ENCODE measurements at places on chromosomes 4 and X.

- DNase-seq: no peak
These were observed 1.8 kb downstream of the CENPU start for GRCh38 chr4:184732126-184732525.

DNA sequence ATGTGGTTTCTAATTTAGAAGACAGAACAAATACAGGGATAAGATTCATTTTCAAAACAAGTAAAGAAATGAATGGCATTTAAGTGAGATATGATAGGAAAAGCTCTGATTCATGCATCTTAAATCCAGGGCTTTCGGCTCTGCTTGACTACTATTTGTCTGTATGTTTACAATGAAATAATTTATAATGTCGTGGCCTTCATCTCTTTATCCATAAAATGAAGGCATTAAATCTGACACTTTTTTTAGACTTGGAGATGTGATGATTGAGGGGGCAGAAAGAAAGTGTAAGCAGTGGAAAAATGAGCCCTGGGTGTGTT, 115.7 kb upstream of the KIT start:
- DNase-seq: no peak

GRCh38 chrX:130704053-130705038, 198.7 kb downstream of the ENOX2 start:
- DNase-seq: no peak

DNA sequence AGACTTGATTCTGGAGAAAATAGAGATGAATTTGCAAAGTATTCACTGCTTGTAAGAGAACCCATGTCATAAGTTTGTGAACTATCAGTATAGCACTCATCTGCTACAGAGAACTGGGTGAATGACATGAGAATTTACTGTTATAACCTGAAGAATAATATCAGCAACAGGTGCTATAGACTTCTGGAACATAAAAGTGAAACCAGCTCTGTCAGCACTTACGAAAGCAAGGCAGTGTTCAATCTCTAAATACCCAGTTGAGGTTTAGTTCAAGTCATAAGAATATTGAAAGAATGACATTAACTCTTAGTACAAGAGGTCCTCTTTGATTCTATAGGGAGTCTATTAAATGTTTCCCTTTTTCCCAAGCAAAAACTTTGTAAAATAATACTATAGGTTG, 232.9 kb upstream of the ANKRD50 start:
- no peak for DNase-seq

DNA sequence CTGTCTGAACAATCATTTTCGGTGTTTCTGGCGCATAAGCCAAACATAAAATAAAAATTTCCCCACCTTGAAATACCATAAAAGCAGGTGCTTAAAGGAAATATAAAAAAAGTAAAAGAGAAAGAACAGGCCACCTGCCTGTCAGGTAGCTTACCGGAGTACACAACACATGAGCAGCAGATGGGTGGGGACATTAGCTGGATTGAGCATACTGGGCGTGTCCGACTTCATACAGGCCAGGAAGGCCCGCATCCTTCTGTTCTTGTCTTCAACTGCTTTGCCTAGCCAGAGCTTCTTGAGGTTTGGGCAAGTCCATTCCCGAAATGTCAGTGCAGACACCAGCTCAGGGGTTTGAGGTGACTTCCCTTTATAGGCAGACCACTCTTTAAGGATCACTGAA, 66.7 kb downstream of the FAM120C start:
- no peak for DNase-seq

DNA sequence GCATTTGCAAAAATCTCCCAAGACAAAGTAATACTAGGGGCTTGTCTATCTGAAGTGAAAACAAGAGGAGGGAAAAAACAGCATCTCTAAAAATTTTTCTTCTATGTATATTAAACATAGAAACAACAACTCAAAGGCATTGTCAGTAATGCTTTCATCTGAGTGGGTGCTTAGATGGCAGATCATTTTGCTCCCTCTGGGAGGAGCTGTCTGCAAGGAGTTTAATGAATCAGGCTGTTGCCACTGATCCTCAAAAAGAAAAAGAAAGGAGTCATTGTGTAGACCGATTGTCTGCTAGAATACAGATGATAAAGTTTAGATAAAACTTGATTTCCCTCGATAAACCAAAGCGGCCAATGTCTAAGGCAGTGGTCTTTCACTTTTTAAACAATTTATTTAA, 49.7 kb upstream of the KLHL8 start:
- no peak for DNase-seq

- no peak for DNase-seq
These were observed 50.7 kb downstream of the SNX12 start for GRCh38 chrX:71017396-71017939.

DNA sequence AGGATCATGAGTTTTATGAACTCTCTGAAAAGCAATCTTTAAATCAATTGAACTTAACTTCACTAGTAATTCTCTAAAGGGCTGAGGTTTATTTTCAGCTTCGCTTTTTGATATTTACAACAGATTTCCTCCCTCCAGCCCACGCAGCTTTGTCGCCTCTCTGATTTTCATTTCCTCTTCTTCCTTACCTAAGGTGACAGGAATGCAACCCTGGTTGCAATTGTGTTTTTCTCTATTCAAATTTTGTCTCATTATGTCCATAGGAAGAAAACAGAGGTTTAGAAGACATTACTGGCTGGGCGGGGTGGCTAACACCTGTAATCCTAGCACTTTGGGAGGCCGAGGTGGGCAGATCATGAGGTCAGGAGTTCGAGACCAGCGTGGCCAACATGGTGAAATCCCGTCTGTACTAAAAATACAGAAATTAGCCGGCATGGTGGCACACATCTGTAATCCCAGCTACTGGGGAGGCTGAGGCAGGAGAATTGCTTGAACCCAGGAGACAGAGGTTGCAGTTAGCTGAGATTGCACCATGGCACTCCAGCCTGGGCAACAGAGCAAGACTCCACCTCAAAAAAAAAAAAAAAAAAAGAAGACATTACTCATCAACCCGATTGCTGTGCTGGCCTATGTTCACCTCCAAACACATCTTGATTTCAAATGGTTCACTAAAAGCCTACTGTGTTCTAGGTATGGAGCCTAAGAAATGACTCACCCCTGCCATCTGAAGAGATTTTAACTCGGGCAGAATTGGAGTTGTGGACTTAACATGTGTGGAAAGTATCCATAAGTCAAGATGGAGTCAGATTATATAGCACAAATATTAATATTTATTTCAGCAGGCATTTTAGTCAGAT, 36.8 kb downstream of the VSIG4 start:
- no peak for DNase-seq

DNA sequence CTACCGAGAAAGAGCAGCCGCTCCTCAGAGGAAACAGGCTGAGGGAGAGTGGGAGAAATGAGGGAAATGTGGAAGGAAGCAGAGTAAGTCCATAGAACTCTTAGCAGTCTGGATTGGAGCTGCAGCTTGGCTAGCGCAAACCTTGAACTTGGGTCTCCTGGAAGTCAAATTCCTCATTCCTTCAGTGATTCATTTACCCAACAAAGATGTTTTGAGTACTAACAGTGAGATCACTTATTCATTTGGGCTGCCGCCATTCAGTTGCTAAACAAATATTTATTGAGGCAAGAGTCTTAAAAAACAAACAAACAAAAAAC, 51.5 kb downstream of the SEL1L3 start:
- no peak for DNase-seq

- no peak for DNase-seq
These were observed 2.4 kb upstream of the CSN3 start for GRCh38 chr4:70239884-70240591.

DNA sequence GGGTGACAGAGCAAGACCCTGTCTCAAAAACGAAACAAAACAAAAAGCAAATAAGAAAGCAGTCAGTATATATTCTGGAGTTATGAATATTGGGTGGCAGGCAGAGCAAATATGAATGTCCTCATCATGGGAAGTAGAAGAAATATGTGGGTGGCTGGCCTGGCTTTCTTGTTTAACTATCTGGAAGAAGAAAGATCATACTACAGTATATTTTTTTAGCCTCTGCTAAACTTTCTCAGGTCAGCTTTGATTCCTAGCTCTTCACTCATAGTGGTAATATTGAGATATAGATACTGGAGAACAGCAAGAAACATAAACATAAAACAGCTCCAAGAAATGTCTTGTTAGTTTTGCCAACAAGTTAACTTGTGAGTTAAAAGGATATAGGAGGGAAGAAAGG, 192.5 kb downstream of the SOWAHB start:
- no peak for DNase-seq

GRCh38 chr4:147638942-147639341, 21.7 kb downstream of the TMEM184C start:
- no peak for DNase-seq

DNA sequence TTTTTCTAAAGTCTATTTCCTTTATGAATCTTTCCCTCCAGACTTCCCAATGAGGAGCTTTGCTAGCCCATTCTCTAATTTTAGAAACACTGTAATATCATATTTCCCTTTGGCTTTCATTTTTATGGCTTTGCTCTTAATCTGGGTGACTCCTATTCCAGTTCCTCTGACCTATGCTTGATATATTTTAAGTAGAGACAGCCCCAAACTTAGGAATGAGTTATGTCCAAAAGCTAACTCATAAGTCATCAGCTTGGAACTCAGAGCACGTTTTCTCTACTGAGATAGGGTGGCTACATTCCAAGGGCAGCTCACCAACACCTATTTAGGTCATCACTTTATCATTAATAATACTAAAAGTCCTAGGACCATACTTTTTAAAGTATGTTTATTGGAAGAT, 77.8 kb downstream of the OR13H1 start:
- no peak for DNase-seq

GRCh38 chr4:37885496-37885895, 5.4 kb upstream of the TBC1D1 start:
- no peak for DNase-seq

DNA sequence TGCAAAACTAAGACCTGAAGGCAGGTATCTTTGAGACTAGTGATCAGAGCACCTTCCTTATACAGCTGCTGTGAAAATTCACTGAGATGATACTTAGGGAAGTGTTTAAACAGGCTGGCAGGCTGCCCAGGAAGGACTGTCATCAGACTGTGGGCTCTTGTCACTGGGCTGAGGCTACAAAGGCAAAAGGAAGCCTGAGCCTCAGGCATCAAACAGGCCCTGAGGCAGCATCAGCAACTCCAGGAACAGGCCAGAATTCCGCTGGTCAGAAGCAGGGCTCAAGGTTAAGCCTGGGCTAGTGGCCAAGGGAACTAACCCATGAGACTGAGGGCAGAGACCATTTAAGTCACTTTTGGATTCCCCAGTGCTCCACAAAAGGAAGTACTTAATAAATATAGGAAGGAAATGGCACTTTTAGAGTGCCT, 12.8 kb downstream of the PJA1 start:
- DNase-seq: no peak

DNA sequence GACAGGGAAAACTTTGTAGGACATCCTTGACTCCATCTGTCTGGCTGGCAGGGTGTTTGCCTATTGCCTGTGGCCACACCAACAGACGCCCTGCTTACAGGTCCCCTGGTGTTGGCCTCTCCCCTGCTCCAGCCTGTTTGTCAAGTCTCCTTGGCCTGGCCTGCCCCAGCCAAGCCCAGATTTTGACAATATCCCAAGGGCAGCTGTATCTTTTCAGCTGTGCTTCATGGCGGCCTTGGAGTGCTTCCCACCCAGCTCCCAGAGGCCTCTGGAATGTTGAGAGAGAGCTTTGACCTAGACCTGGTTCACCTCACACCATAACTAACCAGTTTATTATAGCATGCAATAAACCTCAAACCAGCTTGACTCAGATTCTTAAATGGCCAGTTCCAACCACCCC, 204.0 kb upstream of the NHS start:
- no peak for DNase-seq

- no peak for DNase-seq
These were observed 66.8 kb downstream of the POLA1 start for GRCh38 chrX:24760363-24761000.

- no peak for DNase-seq
These were observed 13.2 kb upstream of the FAM3A start for GRCh38 chrX:154529206-154529612.

GRCh38 chr4:173990126-173990868, 293.2 kb downstream of the FBXO8 start:
- DNase-seq: no peak

- DNase-seq: no peak
These were observed 18.8 kb downstream of the SPON2 start for GRCh38 chr4:1153567-1154090.

DNA sequence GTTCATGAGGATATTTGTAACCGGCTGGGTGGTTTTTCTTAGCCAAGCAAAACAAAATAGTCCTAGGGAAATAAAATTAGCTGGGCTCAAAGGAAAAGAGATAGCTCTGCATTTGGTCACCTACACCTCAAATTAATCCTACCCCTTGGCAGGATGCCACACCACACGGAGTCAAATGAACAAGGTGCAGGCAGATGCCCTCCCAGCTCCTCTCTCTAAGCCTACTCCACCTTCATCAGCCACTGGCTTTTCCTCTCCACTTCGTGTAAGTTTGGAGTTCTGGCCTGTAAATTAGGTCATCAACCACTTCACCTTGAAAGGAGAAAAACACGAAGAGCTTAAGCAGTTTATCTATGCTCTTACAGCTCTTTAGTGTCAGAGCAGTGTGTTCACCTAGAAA, 1.4 kb downstream of the DDIT4L start:
- no peak for DNase-seq

- DNase-seq: no peak
These were observed 162.4 kb upstream of the GYPA start for GRCh38 chr4:144302704-144303536.

DNA sequence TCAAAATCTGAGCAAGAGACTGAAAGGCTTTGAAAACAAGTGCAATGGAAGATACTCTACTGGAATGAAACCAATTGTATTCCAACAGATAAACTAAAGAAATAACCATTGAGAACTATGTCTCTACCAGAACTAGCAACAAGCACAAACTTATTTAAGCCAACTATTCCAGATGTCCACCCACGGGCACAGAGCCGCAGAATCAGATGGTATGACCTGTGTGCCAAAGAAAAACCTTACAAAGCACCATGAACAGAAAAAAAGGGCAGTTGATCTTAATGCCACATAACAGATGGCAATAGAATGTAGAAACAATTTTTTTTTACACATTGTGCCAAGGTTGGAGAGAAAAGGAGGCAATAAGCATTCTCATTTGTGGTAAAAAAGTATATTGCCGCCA, 269.3 kb upstream of the ADGRL3 start:
- no peak for DNase-seq

DNA sequence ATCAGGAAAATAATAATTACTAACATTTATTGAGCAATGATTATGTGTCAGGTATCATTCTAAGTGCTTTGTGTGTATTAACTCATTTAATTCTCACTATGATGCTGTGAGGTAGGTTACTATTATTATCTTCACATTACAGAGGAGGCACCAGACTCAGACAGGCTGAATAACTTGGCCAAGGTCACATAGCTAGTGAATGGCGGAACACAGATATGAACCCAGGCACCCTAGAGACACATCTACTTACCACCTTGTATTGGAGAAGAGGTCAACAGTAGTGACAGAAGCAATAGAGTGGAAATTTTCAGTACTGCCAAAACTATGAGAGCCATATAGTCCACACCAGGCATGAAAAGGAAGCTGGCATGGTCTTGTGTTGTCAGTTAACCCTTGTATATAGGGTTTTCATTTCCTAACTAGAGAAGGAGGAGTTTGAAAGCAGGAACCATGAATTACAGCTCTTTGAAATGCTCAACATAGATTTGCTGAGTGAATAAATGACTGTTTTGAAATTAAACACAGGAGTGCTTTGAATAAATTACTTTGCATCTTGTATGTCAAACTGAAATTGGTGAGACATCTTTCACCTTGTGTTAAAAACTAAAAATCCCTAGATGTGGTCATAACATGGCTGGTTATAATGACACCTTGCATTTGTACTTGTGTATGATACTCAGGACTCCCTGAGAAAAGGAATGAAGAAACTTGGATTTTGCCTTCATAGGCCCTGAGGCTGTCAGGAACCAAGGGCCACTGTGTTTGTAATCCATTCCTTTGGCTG, 71.8 kb downstream of the RTL9 start:
- DNase-seq: no peak

- no peak for DNase-seq
These were observed 153.0 kb downstream of the DCTD start for GRCh38 chr4:182764137-182764536.
